Activated CD8-positive, alpha-beta memory T cell treated with anti-CD3 and anti-CD28 coated beads, Interleukin-2, amount 10 ng/mL, durations not matched to agents 7 days and 5 days (primary cell): ENCODE measurements at places on chromosomes 1 and 21. TPM values are rescaled to one million over a fixed set of nuclear protein-coding genes. Genes with fewer than 3 reads are reported as not detected.

GRCh38 chr21:44916965-44917364, 3.7 kb downstream of the ITGB2 start:
- peak overlapping the region; percentile 48 for H3K4me3 ChIP-seq
- peak overlapping the region; percentile 30 for H3K27ac ChIP-seq
- H3K27me3 ChIP-seq: no peaks in the 10 kb centered on the region
- H3K4me1 ChIP-seq: peaks cover 73% of the 10 kb centered on the region
- DNase-seq: no peak

- DNase-seq: peak; percentile 51
- H3K27me3 ChIP-seq: no peaks in the 10 kb centered on the region
- peak overlapping the region; percentile 97 for H3K27ac ChIP-seq
- H3K4me1 ChIP-seq: peaks cover 70% of the 10 kb centered on the region
- no peak overlapping the region for H3K4me3 ChIP-seq
Observed at GRCh38 chr1:84973498-84974334, 23.2 kb downstream of the MCOLN2 start.

DNA sequence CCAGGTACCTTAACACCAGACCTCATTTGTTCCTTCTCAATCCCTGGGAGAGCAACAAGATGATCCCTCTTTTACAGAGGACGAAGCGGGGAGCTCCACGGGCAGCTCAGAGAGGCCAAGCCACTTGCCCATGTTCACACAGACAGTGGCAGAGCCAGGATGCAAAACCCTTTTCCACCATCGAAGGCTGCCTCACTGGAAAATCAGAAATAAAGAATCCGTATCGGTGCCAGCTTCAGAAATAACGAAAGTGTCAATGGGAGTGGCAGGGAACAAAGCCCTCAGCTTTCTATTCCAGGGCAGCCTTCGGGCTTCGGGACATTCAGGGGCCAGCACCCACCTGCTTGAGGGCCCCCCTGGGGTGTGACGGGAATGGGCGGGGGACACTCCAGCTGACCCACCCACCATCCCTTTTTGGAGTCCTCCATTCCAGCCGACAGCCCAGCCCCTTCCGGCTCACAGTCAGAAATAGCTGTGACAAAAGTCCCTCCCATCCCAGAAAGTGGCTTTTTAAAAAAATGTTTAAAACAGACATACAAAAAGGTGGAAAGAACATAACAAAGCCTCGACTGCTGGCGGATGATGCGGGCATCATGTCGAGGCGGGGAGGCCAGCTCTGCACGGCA, 6.0 kb downstream of the IFFO2 start:
- peaks cover 5% of the 10 kb centered on the region for H3K36me3 ChIP-seq
- H3K27me3 ChIP-seq: peaks cover 23% of the 10 kb centered on the region
- peak overlapping the region; percentile 94 for H3K27ac ChIP-seq
- H3K4me1 ChIP-seq: peaks cover 89% of the 10 kb centered on the region
- peak overlapping the region; percentile 47 for H3K4me3 ChIP-seq
- DNase-seq: peak; percentile 51

DNA sequence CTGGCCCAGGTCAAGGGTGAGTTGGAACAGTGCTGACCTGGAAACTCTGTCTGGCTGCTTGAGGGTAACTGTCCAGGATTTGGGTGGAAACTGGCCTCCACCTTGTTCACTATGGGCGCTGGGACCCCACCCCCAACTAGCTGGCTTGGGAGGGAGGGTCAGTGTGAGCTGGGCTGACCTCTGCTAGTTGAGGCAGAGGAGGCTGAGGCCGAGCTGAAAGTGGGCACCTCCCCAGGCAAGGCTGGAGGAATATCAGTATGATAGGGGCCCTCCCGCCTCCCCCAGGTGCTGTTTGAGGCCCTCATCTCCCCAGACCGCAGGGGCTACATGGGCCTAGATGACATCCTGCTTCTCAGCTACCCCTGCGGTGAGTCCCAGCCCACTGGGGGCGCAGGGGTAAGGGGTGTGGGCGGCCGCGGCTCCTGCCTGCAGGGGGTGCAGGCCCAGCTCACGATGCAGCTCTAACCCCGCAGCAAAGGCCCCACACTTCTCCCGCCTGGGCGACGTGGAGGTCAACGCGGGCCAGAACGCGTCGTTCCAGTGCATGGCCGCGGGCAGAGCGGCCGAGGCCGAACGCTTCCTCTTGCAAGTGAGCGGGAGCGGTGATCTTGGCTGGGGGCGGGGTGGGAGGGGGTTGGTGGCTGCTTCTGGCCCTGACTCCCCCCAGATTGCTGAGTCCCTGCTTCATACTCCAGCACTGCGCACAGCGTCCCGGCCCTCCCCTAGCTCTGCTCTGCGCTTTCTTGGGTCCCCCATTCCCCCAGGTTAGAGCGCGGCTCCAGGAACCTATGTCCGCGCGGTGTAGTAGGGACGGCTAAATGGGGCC, 22.9 kb downstream of the PTPRU start:
- H3K4me1 ChIP-seq: peaks cover 4% of the 10 kb centered on the region
- peaks cover 46% of the 10 kb centered on the region for H3K27me3 ChIP-seq
- no peak for DNase-seq
- H3K36me3 ChIP-seq: no peaks in the 10 kb centered on the region
- H3K27ac ChIP-seq: no peak overlapping the region

- no peak overlapping the region for H3K4me3 ChIP-seq
- H3K36me3 ChIP-seq: no peaks in the 10 kb centered on the region
- no peaks in the 10 kb centered on the region for H3K4me1 ChIP-seq
- H3K27ac ChIP-seq: no peak overlapping the region
- DNase-seq: no peak
- H3K27me3 ChIP-seq: no peaks in the 10 kb centered on the region
Observed at GRCh38 chr1:82777240-82777639, 976.5 kb downstream of the ADGRL2 start.

NCMAP gene
- not detected for total RNA-seq

DPT gene
- total RNA-seq: not detected

CLCA1 gene
- total RNA-seq: not detected

MRAP gene
- not detected for total RNA-seq

FCRL6 gene
- 0.61 TPM for total RNA-seq

TMPRSS15 gene
- not detected for total RNA-seq

MARK1 gene
- not detected for total RNA-seq

ADAMTS5 gene
- not detected for total RNA-seq

SHISA4 gene
- 0.32 TPM for total RNA-seq

TNNI3K gene
- total RNA-seq: not detected
